ENCODE measurements at places on chromosomes 11 and 22.

DNA sequence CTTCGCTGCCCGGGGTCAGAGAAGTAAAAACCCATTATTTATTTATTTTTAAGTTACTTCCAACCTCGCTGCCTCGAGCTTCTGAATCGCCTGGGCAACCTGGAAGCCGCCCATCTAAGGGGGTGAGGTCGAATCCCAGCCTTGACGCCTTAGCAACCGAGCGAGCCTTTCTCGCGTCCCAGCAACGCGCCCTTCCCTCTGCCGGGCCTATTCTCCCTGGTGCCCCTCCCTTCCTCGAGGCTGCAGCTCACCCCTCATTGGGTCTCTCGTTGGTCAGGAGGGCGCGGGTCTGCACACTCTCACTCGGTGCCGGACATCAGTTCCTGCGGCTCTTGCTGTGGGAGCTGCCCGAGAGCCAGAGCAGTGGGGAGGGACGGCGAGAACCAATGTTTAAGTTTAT is at the start of gene CCDC81:
Gene CCDC81 (plus strand): TSS at position 302 of the 400 bp plus-strand sequence. CDS start 277 bp downstream, outside the sequence.
- DNase-seq, result no peak

GRCh38 chr22:49861642-49862495 is 8.2 kb downstream of the ZBED4 start:
- no peak for DNase-seq

GRCh38 chr22:46971099-46971763 is 208.8 kb downstream of the TBC1D22A start:
- no peak for DNase-seq

- peak; percentile 68 for DNase-seq
Observed at GRCh38 chr22:20885557-20886323, 26.9 kb downstream of the SNAP29 start.

GRCh38 chr11:10920205-10920604 is 62.4 kb upstream of the ZBED5 start:
- no peak for DNase-seq

DNA sequence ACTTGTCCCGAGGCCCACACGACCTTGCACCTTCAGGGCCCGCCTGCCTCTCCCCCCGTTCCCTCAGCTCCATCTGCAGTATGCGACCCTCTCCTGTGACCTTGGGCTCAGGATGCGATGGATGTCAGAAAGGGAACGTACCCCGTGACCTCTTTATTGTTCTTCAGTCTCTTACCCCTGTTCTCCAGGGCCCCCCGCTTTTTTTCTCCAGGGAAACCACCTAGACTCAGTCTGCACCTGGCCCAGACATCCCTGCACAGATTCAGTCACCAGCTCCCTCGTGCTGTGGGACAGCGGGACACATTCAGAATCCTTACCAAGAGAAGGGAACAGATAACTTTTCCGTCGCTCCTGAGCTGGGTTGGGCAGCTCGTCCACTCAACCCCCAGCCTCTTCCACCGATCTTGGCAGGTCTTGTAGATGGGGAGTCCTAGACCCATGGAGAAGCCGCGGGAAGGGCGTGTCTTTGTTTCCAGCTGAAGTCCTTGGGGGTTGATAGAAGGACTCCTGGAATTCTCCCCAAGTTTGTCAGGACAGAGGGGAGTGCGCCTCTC is 1.4 kb upstream of the PHOX2A start:
- DNase-seq, result no peak

DNA sequence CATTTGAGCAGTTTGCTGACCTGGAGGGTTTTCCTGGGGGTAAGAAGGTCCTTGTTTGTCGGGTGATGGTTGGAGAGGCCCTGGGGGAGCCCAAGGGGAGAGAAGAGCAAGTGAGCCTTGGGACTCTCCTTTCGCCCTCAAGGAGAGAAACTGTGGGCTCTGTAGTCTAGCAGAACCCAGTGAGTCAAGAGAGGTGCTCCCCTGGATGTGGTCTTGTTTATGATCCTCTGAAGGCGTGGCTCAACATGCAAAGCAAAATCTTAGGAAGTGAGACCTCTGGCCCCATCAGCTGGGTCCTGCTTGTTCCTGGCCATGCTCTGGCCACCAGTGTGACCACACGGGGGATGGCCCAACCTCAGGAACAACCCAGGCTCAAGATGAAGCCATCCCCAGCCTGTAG is 66.5 kb upstream of the ALX4 start:
- DNase-seq, result no peak

GRCh38 chr22:45497351-45498145 is 5.1 kb upstream of the FBLN1 start:
- DNase-seq, result no peak

DNA sequence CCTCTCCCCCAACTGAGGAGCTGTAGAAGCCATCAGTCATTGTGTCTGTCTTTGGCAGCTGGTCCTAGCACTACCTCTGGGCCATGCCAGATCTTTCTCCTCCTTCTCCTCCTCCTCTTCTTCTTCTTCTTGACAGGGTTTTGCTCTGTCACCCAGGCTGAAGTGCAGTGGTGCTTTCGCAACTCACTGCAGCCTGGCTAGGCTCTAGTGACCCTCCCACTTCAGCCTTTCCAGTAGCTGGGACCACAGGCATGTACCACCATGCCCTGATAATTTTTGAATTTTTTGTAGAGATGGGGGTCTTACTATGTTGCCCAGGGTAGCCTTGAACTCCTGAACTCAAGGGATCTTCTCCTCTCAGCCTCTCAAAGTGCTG is 50.1 kb upstream of the SHANK2 start:
- DNase-seq, result no peak

All from activated T-cell treated with anti-CD3 and anti-CD28 coated beads, Interleukin-2, amount 50 U/mL, for 48 hours (primary cell).